ENCODE measurements at places on chromosomes 3 and 15.
A peak's percentile ranks its signal among the peaks of the same experiment; 100 is the strongest.

GRCh38 chr3:9280451-9281219, 31.2 kb upstream of the SRGAP3 start:
- no peak for DNase-seq

GRCh38 chr3:156014489-156014888, 105.9 kb upstream of the KCNAB1 start:
- no peak for DNase-seq

- DNase-seq: no peak
Observed at GRCh38 chr15:89556413-89557262, 18.6 kb upstream of the TICRR start.

DNA sequence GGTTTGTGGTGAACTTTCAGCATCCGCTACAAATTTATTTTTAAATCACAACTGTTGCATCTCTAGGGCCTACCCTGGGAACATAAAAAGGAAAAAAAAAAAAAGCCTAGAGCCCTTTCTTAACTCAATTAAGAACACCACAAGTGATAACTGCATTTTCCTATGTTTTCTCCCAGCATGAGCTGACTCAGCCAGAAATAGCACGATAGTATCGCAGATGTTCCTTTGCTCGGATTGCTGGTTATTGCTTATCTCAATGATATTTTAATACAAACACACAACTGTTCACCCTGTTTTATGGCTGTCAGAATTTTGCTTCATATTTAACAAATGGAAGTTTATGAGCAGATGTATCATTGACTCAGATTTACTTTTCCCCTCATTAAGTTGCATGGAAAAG, 251.8 kb upstream of the SUCLG2 start:
- no peak for DNase-seq

DNA sequence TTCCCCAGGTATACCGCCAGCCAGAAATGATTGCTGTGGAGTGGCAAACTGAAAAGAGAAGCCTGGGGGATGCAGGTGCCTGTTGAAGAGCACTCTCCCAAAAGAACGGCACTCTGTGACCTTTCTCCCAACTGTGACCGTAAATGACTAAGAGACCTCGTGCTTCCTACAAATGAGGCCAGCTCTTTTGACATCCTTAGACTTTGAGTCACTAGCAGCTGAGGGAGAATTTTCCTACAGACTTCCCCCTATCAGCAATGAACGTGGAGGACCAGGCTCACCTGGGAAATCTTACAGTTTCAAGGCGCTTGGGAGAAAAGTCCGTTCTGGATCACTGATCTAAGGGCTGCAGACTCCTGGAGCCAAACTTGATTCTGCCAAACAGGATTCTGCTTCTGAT, 8.6 kb downstream of the AQP9 start:
- no peak for DNase-seq

GRCh38 chr3:47193871-47194859, 30.3 kb upstream of the SETD2 start:
- DNase-seq: no peak

- DNase-seq: no peak
Observed at GRCh38 chr3:149288655-149289054, 44.8 kb downstream of the TM4SF18 start.

- DNase-seq: no peak
Observed at GRCh38 chr3:170760174-170760526, 109.8 kb downstream of the RPL22L1 start.

DNA sequence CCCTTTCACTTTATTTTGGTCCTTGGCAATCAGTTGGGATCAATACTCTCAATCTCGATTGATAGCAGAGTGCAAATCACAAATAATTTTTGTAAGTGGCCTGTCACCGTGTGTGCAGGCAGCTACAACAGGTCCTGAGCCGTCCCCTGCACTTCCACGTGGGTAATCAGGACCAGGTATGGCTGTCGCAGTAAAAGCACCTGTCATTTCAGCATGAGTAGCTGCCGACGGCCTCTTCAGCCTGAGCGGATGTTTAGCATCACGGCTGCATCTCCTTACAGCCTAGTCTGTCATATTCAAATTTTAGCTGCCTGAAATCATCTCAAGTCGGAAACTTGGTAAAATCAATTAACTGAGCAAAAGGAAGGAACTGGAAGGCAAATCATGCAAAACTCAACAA, 53.0 kb upstream of the FOXP1 start:
- DNase-seq: no peak

DNA sequence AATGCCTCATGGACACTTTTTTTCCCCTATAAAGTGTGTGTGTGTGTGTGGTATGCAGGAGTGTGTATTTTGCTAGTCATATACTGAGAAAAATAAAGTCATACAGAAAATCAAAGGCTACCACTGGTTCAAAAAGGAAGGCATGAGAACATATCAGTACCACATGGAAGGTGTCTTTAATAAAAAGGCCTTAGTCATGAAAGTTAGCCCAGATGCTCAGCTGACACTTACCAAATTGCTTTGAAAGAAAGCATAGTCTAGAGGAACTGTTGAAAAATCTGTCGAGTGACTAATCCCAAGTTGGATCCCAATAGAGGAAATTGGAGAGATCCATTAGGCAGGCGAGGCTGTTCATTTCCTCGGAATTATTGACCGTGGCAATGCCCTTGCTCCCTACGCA, 432.9 kb upstream of the CFAP20DC start:
- no peak for DNase-seq

- no peak for DNase-seq
Observed at GRCh38 chr15:92805080-92805690, 94.9 kb upstream of the CHD2 start.

- no peak for DNase-seq
Observed at GRCh38 chr3:58325525-58325992, 7.1 kb upstream of the PXK start.

- no peak for DNase-seq
Observed at GRCh38 chr3:71025516-71025915, 558.0 kb downstream of the FOXP1 start.

DNA sequence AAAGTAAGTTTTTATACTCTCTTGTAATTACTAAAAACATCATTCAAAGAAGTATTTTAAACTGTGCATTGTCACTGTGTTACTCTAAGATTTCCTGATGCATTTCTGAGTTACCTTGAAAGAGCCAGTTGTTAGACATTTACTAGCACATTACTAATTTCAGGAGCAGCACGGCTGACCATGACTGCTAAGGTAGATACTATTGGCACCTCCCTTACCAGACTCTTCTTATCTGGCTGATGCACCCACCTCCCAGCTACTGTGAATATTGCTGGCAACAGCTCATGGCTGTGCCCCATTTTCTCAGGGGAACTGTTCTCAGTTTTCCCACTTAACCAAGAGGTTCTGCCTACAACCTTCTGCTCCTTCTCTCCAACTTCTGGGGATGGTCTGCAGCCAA, 29.4 kb downstream of the COL6A5 start:
- no peak for DNase-seq

- no peak for DNase-seq
Observed at GRCh38 chr3:71074423-71074822, 509.1 kb downstream of the FOXP1 start.

GRCh38 chr3:51950899-51951298, 4.3 kb upstream of the GPR62 start:
- DNase-seq: no peak

- DNase-seq: no peak
Observed at GRCh38 chr3:102069211-102069662, 219.9 kb downstream of the NFKBIZ start.

DNA sequence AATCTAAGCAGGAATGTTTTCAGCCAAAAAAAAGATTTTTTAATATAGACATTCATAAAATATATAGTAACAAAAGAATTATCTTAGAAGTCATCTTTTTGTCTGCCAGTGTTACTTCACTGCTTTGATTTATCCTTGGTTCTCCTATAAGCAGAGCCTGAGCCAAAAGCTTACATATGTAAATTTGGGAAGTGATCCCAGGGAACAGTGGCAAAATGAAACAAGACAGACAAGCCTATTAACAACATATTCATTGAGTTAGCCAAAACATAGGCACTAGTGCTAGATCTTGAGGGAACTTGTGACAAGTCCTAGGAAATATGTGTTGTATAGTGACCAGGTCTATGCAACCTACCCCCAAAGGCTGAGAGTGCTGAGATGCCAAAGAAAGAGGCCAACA, 11.3 kb downstream of the GTPBP8 start:
- DNase-seq: no peak

GRCh38 chr3:51978143-51978502, 3.3 kb downstream of the ABHD14A start:
- no peak for DNase-seq

GRCh38 chr3:14550181-14550580, 10.0 kb upstream of the GRIP2 start:
- no peak for DNase-seq

GRCh38 chr3:188950832-188951489, 220.8 kb upstream of the TPRG1 start:
- peak; percentile 96 for DNase-seq

GRCh38 chr3:81726735-81727134, 34.7 kb downstream of the GBE1 start:
- no peak for DNase-seq

DNA sequence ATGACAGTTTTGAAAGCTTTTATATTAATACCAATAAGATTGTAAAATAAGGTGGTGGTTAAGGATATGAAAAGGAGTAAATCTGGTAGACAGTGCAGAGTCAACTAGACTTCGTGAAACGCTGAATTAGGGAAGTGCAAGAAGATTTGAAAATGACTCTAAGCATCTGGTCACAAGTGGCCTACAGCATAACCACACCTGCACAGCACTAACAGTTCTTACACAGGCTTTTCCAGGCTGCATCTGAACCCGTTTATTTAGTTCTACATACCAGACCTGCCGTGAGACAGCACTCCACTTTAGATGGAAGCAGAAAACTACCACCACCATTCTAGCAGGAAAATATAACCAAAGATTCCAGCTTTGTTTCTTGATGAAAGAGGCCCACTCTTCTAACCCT, 1.9 kb downstream of the DMXL2 start:
- DNase-seq: no peak

DNA sequence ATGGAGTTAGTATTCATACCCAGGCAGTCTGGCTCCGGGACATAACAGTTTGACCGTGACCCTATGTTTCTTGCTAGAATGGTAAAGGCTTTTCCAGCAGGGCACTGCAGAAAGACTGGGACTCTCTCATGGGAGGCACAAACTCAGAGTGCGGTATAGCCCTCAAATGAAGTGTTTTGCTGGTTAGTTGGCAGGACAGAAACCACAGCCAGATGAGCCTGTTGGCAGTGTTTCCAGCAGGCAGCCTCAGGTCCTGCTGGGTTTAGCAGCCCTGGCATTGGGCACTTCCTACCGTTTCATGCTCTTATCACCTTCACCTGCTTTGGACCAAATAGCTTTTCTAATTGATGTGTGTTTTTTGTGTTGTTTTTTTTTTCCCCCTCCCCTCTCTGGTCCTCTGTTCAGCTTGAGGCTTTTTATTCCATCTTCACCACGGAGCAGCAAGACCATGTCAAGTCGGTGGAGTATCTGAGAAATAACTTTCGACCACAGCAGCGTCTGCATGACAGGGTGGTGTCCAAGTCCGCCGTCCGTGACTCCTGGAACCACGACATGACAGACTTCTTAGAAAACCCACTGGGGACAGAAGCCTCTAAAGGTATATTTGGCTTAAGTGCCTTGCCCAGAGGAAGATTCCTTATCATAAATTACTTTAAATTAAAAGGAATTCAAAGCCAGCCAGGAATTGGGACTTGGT, 205.6 kb downstream of the FEZF2 start:
- no peak for DNase-seq

DNA sequence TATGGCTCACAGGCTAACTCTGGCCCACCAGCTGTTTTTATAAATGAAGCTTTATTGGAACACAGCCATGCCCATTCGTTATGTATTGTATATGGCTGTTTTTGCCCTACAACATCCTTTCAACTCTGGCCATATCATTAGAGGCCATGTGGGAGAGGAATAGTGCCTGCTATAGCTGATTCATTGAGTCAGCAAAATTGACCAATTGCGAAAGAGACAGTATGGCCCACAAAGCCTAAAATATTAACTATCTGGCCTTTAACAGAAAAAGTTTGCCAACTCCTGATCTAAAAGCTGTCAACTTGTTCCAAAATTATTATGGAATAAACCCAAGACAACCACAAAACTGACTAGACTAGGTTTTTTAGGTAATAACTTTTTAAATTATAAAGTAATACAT, 1.4 kb downstream of the NR1I2 start:
- DNase-seq: no peak

GRCh38 chr3:172379372-172379771, 68.9 kb downstream of the GHSR start:
- DNase-seq: no peak

DNA sequence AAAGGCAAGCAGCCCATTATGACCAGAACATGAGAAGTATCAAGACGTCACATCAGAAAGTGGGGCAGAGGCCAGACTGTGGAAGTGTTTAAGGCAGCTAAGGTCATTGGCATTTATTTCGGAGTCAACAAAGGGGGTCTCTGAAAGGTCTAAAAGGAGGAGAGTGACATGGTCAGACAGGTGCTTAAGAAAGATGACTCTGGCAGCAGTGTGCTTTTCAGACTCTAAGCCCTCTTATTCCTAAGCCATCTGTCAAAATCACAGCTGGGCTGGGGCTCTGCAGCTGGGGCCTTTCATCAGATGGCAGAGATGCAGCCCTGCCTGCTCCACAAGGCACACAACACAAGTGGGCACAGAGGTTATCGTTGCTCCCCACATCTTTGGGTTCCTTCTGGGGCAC, 14.0 kb downstream of the FBXL22 start:
- no peak for DNase-seq

DNA sequence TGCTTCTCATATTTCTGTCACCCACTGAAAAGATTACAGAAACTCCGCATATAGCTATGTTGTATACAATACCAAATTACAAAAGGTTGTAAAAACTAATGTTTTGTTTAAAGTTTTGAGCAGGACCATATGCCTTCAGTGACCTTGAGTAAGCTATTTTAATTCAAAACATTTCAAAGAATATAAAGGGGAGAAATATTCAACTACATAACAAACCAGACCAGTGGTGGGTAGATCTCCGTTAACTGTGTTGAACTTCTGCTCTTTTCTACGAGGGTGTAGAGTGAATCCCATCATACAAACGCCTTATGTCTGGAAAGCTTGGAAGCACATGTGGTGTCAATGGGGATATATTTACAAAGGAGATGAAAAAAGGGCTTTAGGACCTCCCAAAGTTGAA, 68.4 kb upstream of the NR2F2 start:
- no peak for DNase-seq

DNA sequence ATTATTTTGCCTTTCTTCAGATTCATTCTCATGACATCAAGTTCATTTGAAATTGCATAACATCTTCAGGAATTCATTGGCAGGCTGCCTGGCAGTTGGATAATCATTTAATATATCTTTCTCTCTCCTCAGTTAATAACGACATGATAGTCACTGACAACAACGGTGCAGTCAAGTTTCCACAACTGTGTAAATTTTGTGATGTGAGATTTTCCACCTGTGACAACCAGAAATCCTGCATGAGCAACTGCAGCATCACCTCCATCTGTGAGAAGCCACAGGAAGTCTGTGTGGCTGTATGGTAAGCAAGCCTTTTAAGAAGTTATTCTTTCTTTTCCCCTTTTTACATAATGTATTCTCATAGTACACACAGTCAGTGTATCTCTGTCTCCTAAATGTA, 38.2 kb downstream of the TGFBR2 start:
- no peak for DNase-seq
